Activated naive CD8-positive, alpha-beta T cell treated with anti-CD3 and anti-CD28 coated beads, Interleukin-2, amount 10 ng/mL, durations not matched to agents 7 days and 5 days (primary cell): ENCODE measurements at places on chromosomes 2 and 18. TPM values are rescaled to one million over a fixed set of nuclear protein-coding genes. Genes with fewer than 3 reads are reported as not detected.

- H3K27me3 ChIP-seq, result no peaks in the 10 kb centered on the region
- DNase-seq, result no peak
- H3K36me3 ChIP-seq, result no peaks in the 10 kb centered on the region
- no peak overlapping the region for H3K4me3 ChIP-seq
- no peak overlapping the region for H3K27ac ChIP-seq
- no peaks in the 10 kb centered on the region for H3K4me1 ChIP-seq
These were observed 349.9 kb downstream of the CTNNA2 start for GRCh38 chr2:79862756-79863155.

The SERPINB12 gene
- not detected for total RNA-seq

GRCh38 chr2:218516614-218517013 is 51.5 kb downstream of the USP37 start:
- H3K27ac ChIP-seq, result no peak overlapping the region
- no peaks in the 10 kb centered on the region for H3K27me3 ChIP-seq
- no peak for DNase-seq
- H3K36me3 ChIP-seq, result peaks cover 32% of the 10 kb centered on the region
- H3K4me3 ChIP-seq, result no peak overlapping the region

GRCh38 chr2:88673363-88673762 is 18.1 kb upstream of the RPIA start:
- H3K27me3 ChIP-seq, result peaks cover 13% of the 10 kb centered on the region
- no peaks in the 10 kb centered on the region for H3K4me1 ChIP-seq
- no peaks in the 10 kb centered on the region for H3K36me3 ChIP-seq
- H3K4me3 ChIP-seq, result no peak overlapping the region

DNA sequence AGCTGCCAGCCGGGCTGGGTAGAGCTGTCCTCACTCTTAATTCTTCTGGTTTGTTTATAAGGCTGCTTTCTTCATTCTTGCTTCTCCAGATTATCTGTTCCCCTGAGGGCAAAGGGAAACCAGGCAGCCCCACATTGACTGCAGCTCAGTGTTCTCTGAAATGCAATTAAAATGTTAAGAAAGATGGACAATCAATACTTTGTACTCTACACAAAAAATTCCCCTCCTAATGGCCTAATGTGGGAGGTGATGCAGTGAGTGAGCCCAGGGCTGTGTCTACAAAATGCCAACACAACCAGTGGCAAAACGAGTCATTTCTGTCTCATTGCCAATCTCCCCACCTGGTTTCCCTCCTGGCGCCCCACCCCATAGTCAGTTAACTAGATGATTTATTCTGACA is 541.7 kb upstream of the RAB6C start:
- no peak for DNase-seq
- no peaks in the 10 kb centered on the region for H3K36me3 ChIP-seq
- H3K4me1 ChIP-seq, result no peaks in the 10 kb centered on the region

GRCh38 chr2:22209545-22209944 is 1085.8 kb downstream of the TDRD15 start:
- no peaks in the 10 kb centered on the region for H3K27me3 ChIP-seq
- DNase-seq, result no peak
- H3K36me3 ChIP-seq, result no peaks in the 10 kb centered on the region
- H3K4me1 ChIP-seq, result no peaks in the 10 kb centered on the region
- H3K4me3 ChIP-seq, result no peak overlapping the region

The COLEC11 gene
- 0.39 TPM for total RNA-seq

The NT5C1B gene
- not detected for total RNA-seq

GRCh38 chr2:240953426-240954410 is 44.7 kb upstream of the SNED1 start:
- no peaks in the 10 kb centered on the region for H3K36me3 ChIP-seq
- no peaks in the 10 kb centered on the region for H3K4me1 ChIP-seq
- H3K27me3 ChIP-seq, result no peaks in the 10 kb centered on the region
- DNase-seq, result no peak
- no peak overlapping the region for H3K4me3 ChIP-seq
- no peak overlapping the region for H3K27ac ChIP-seq

GRCh38 chr2:204973616-204974015 is 428.3 kb downstream of the PARD3B start:
- H3K36me3 ChIP-seq, result peaks cover 32% of the 10 kb centered on the region
- H3K27ac ChIP-seq, result no peak overlapping the region
- peaks cover 16% of the 10 kb centered on the region for H3K4me1 ChIP-seq
- no peak for DNase-seq
- no peaks in the 10 kb centered on the region for H3K27me3 ChIP-seq
- H3K4me3 ChIP-seq, result no peak overlapping the region

DNA sequence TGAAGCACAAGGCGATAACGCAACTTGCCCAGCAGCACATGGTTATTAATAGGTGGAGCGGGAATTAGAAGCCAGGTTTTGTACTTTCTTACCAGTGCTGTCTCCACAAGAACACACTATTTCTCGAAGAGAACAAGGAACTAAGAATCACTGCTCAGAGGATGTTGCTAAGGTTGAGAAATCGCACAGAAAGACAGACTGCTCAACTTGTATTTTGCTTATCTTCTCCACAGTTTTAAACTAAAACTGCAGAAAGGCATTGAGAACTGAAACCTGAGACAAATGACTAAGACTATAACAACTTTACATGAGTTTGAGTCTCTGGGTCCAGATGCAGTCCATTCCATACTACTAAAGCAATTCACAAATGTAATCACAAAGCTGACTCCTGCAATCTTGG is 6.2 kb downstream of the PRKD3 start:
- H3K27me3 ChIP-seq, result no peaks in the 10 kb centered on the region
- no peak overlapping the region for H3K27ac ChIP-seq
- H3K4me3 ChIP-seq, result no peak overlapping the region
- peaks cover 23% of the 10 kb centered on the region for H3K4me1 ChIP-seq

The TIGD1 gene
- total RNA-seq, result 11.7 TPM

DNA sequence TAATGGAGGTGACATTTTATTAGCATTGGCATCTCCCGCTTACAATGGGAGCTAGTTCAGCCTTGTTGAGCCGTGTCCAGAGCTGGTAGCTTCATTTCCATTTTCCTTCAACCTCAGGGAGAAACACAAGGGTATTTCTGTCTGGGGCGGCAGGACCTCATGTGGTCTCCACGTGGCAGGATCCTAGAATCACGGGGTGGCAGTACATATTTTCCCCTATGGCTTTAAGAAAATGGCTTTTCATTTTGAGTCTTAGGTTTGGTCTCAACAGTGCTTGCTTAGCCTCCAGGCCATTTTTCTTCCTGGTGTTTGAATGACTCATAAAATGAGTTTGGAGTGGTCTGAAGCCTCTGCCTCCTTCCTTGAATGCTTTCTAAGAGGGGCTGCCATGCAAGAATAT is 20.3 kb downstream of the CABLES1 start:
- H3K27ac ChIP-seq, result no peak overlapping the region
- no peak overlapping the region for H3K4me3 ChIP-seq
- DNase-seq, result no peak
- H3K36me3 ChIP-seq, result no peaks in the 10 kb centered on the region
- peaks cover 2% of the 10 kb centered on the region for H3K4me1 ChIP-seq

DNA sequence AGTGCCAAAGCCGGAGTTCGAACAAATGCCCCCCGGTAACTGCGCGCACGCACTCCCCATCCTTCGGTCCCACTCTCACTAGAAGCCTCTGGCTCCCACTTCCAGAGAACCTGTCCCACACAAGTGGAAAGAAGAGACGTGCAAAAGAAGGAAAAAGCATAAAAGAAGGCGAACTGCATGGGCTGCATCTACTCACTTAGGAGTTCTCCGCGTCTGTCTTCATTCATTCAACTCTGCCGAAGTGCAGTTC is 312 bp downstream of the NR4A2 start:
- H3K27ac ChIP-seq, result peak overlapping the region; percentile 81
- peaks cover 4% of the 10 kb centered on the region for H3K36me3 ChIP-seq
- peaks cover 39% of the 10 kb centered on the region for H3K4me1 ChIP-seq
- DNase-seq, result no peak
- peaks cover 27% of the 10 kb centered on the region for H3K27me3 ChIP-seq

DNA sequence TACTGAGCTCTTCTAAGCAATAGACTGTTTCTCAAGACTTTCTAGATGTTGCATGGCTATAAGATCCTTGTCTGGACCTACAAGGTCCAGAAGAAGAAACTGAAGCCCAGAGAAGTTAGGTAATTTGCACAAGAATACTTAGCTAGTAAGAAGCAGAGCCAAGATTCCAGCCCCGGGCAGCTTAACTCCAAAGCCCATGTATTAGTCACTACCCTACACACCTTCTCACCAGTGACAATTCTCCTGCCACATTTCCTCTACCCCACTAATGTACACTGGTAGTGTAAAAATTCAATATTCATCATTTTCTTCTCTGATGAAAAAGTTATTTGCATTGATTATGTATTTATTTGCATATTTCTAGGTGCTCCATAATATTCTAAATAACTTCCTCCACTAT is 95.5 kb upstream of the CREB1 start:
- no peaks in the 10 kb centered on the region for H3K4me1 ChIP-seq
- no peak overlapping the region for H3K27ac ChIP-seq
- H3K36me3 ChIP-seq, result no peaks in the 10 kb centered on the region
- DNase-seq, result no peak
- H3K27me3 ChIP-seq, result peaks cover 15% of the 10 kb centered on the region
- no peak overlapping the region for H3K4me3 ChIP-seq
